ENCODE measurements at places on chromosomes 3 and 15.
A peak's percentile ranks its signal among the peaks of the same experiment; 100 is the strongest.

DNA sequence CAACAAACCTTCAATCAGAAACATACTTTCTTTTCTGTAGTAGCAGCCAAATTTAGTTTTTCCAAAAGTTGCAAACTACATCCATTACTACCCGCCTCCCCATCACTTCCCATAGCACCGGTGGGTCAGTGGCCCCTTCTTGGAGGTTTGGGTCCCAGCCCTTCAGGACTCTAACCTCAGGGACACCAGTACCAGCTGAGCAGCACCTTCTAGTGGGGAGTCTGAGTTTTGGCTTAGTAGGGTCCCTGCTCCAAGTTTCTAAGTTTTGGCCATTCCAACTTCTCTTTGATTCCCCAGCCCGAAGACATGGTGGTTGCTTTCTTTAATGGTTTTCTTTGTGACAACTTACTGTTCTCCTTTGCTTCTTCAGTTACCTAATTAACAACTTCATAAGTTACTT lies 160.6 kb downstream of the ECT2 start:
- DNase-seq = no peak

DNA sequence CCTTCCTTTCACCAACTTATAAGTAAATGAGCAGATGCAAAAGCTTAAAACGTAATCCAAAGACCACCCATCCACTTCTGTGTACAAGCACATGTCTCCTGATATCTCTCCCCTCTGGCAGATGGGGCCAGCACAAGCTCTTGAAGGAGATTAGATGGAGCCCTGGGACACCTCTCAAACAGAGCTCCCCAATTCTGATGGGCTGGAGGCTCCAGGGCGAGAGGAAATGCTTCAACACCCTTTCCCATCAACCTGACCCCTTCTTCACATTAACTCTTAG lies 73.2 kb downstream of the MB21D2 start:
- DNase-seq = no peak

- DNase-seq = no peak
Measured at GRCh38 chr3:155242342-155242741, 51.1 kb downstream of the STRIT1 start.

DNA sequence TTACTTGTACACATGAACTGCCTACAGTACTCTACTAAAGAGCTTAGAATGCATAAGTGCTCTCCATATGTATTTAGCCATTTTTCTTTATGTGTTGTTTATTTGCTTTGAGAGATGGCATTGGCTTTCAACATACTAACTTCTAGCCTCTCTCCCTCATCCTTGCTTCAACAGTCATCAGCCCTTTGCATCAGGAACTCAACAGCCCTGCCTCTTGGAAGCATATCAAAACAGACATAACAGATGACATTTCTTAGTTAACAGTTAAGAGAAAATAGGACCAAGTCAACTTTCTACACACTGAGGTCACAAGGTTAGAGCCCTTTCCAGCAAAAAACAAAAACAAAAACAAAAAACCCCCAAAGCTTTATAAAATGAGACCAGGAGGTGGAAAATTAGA lies 145.6 kb downstream of the TCF12 start:
- DNase-seq = no peak

DNA sequence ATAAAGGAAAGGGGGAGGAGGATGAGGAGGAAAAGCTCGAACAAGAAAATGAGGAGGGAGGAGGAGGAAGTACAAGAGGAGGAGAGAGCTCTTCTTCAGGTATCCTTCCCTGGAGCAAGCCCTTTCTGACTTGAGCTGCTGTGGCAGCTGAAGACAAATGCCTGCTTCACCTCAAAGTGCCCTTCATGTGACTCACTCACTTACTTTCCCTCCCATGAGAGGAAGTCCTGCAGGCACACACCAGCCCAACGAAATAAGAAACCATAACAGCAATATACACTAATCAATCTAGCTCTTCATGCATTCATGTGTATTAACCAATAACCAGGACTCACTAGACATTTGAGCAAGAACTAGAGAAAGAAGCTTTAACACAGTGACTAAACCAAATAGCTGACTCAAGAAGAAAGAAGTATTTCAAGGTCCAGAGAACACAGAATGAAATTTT lies 251.9 kb downstream of the IGSF11 start:
- DNase-seq = no peak

- DNase-seq = no peak
Measured at GRCh38 chr3:194761384-194761783, 75.7 kb downstream of the FAM43A start.

DNA sequence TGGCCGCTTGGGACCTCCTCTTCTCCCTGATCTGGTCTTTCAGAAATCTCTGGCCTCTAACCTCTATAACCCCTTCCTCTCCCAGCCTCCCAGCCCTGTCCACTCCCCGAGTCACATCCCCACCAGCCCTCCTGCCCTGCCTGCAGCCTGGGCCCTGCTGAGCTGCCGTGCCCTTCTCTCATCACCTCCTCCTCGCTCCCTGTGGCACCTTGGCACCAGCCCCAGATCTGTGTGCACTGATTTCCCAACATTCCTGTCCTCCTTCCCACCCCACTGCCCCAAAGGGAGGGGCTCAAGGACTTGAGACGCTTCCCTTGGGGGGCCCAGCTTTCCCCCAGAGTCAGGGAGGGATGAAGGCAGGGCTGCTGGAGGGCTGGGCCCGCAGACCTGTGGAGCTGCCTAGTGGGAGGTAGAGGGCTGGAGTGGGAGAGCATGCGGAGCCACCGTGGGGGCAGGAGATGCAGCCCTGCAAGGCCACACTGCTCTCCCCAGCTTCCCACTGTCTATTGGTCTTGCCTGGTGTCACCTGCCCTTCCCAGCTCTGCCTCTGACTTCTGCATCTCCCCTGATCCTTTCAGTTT lies 42.7 kb downstream of the EXOG start:
- no peak for DNase-seq

- DNase-seq = no peak
Measured at GRCh38 chr3:99895131-99895696, 77.6 kb downstream of the CMSS1 start.

- DNase-seq = peak; percentile 91
Measured at GRCh38 chr3:122383771-122384697, at the start of gene FAM162A. TSS of gene FAM162A (plus strand) at chr3:122384182. CDS start at chr3:122384266, 84 bp downstream.

DNA sequence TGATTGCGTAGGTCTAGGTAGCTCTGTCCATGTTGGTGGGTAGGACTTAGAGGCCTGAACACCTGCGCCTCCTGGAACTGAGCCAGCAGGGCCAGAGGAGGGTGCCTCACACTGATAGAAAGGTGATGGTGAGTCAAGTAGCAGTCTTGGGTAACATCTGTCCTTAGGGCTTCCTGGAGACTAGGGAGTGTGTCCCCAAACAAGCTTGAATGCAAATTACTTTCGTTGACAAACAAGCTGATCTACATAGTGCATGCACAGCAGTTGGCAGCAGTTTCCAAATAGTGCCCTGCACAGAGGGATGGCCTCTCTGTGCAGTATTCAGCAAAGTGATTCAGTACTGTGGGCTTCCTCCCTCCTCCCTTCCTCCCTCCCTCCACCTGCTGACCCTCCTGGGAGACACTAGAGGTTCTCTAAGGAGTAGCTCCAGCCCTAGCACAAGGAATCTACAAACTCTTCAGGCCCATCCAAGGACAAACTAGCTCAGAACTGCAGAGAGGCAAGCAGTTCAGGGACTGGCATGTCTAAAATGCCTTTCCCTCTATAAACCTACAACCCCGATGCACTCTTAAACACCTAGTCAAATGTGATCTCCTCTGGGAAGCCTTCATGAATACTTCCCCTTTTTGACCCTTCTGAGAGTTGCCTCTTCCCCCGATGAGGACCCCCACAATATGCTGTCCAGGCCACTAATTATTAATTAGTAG lies 61.0 kb downstream of the TLE3 start:
- DNase-seq = no peak

GRCh38 chr3:177035676-177036075 lies 161.6 kb downstream of the TBL1XR1 start:
- no peak for DNase-seq

- DNase-seq = no peak
Measured at GRCh38 chr3:194730365-194730764, 44.7 kb downstream of the FAM43A start.

GRCh38 chr3:64627471-64628321 lies 60.1 kb downstream of the ADAMTS9 start:
- no peak for DNase-seq

GRCh38 chr15:79881254-79881653 lies 15.6 kb downstream of the MTHFS start:
- DNase-seq = no peak

GRCh38 chr15:66675446-66675845 lies 26.6 kb upstream of the SMAD6 start:
- no peak for DNase-seq

DNA sequence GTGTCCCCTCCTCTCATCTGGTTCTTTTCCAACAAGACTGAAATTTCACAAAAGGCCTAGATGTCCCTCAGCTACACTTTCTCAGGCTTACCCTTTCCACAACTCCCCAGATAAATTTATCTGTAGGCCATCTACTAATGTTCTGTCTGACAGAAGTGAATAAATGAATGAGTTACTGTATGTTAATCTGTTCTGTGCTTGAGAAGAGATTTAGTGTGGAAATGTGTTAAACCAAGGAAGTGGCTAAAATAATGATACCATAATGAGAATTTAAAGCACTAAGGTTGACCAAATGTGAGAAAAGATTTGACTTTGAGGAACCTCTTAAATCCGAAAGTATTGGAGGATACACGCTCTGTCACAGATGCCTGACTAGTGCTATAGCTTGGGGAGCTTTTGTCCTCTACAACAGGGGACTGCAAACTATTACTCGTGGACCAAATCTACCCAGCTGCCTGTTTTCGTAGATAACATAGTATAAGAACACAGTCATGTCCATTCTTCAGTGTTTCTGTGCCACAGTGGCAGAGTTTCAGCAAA lies 74.8 kb upstream of the P2RY1 start:
- no peak for DNase-seq

DNA sequence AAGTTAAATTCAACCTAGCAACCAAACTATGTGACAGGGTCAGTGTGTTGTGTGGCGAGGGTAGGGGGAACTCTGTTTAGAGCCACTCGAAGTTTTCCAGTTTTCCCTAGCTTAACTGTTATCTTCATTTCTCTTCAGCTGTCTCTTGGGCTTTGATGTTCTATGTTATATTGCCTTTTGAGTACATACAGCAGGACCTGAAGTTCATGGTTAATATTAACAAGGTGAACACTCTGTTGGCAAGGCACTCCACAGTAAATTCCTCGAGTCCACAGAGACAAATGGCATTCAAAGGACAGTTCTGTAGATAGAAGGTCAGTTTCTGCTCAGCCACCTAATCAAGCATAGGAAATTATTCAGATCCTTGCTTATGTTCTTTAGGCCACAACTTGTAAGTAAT lies 147.9 kb upstream of the DPH6 start:
- DNase-seq = no peak

GRCh38 chr3:134646086-134646485 lies 4.7 kb downstream of the KY start:
- no peak for DNase-seq

- DNase-seq = no peak
Measured at GRCh38 chr15:39511000-39511915, 69.6 kb upstream of the THBS1 start.

GRCh38 chr3:170233530-170233929 lies 11.3 kb downstream of the PRKCI start:
- no peak for DNase-seq

DNA sequence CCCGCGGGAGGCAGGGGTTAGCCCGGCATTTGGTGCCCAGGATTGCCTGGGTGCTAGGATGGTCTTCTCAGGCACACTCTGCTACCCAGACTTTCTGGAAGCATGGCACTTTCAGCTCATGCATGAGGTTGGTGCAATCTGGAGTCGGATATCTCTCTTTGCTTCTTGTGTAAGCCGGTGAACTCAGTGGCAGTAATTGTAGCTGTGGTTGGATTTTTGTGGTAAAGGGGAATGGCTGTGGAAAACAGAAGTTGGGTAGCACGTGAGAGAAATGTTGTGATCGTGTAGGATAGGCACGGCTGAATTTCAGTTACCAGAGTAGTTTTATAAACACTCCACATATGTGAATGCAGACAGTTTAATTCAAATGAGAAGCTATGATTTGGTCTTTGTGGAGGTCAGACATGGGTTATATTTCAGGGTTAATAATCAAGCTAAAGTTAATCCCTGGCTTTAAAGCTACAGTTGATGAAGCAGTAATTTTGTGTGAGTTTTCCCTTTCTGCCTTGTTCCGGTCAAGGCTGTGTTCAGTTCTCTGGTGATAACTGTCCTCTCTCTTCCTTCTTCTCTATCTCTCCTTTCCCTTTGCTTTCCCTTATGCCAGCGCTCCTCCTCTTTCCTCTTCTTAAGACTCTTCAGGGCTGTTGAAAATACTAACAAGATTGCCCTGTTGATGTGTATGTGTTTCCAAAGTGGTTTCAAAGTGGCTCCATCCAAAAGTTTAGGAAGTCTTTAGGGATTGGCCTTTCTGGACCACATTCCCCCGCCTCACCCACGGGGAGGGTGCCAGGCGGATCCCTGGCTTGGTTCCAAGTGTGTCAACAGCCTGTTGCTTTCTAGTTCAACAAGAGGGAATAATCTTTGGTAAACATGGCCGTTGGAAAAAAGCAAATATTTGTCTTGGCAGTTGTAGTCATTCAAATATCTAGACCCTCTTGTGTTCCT lies 404.6 kb upstream of the C2CD4B start:
- DNase-seq = no peak

GRCh38 chr3:5080779-5081550 lies 41.1 kb upstream of the ARL8B start:
- no peak for DNase-seq

DNA sequence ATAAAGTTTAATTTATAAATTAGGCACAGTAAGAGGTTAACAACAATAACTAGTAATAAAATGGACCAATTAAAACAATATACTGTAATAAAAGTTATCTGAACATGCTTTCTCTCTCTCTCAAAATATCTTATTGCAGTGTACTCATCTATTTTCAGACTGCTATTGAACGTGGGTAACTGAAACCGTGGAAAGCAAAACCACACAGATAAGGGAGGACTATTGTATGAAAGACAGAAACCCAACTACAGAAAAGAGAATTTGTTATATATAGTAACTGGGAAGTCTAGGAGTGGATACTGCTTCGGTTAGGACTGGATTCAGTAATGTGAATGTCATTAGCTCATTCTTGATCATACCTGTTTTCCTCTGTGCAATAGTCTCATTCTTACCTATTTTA lies 119.3 kb upstream of the DAZL start:
- no peak for DNase-seq

DNA sequence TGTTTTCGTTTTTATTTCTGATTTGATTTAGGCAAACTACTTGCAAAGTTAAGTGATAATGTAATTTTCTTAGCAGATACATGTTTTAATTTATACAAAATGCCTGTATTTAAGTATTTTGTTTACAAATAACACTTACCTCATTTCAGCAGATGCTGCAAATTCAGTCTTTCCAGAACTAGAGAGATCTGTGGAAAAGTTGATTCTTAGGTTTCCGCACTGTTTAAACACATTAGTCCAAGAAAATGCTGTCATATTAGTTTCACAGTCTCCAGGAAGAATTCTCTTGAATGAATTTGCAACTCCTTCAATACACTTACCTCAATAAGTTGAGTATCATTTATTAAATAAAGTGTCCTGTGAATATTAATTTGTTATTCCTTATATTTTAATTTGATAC lies 383.1 kb downstream of the NAALADL2 start:
- no peak for DNase-seq
